ENCODE measurements at places on chromosomes 5 and 9. TPM values are rescaled to one million over a fixed set of nuclear protein-coding genes. Genes with fewer than 3 reads are reported as not detected.

The GRXCR2 gene
- not detected for polyA plus RNA-seq

The PAPPA gene
- not detected for polyA plus RNA-seq

The OR1J2 gene
- polyA plus RNA-seq, result not detected

The LCN10 gene
- not detected for polyA plus RNA-seq

The IFNK gene
- polyA plus RNA-seq, result not detected

The QRFP gene
- polyA plus RNA-seq, result 0.60 TPM

The PCDH12 gene
- 0.18 TPM for polyA plus RNA-seq
